ENCODE measurements at places on chromosomes 4 and X.

GRCh38 chr4:172975651-172976229, 192.9 kb upstream of the GALNT7 start:
- no peak for DNase-seq

DNA sequence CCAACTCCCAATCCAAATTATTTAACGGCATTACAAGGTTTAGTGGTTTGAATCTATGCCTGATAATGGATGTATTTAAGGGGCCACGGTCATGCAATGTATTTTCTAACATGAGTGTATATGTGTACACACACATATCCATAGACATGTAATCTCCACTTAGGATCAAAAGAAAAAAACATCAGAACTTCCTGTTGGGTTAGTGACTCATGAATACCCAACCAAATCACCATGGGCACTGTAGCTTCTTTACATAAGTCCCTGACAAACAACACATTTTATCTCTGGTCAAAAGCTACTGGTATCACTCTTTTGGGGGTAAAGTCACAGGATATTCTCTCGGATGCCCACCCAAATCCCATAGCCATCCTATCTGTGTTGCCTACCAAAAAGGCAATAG, 36.5 kb upstream of the TFDP3 start:
- DNase-seq: no peak

- no peak for DNase-seq
These were observed 108.8 kb downstream of the HHIP start for GRCh38 chr4:144754562-144755410.

- DNase-seq: no peak
These were observed 118.2 kb downstream of the AFAP1 start for GRCh38 chr4:7821245-7822136.

DNA sequence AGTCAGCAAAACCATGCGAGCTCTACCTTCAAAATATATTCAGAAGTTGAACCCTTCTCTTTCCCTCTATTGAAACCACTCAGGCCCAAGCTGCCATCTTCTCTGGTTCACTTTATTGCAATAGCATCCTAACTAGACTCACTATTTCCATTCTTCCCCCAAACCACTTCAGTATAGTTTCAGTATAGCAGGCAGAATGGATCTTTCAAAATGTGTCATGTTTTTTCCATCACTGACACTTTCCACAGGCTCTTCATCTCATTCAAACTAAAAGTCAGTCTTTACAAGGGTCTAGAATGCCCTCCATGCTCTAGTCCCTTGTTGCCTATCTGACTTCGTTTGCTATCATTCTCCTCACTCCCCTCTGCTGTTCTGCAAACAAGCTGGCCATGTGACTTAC, 274.4 kb downstream of the IDS start:
- no peak for DNase-seq

DNA sequence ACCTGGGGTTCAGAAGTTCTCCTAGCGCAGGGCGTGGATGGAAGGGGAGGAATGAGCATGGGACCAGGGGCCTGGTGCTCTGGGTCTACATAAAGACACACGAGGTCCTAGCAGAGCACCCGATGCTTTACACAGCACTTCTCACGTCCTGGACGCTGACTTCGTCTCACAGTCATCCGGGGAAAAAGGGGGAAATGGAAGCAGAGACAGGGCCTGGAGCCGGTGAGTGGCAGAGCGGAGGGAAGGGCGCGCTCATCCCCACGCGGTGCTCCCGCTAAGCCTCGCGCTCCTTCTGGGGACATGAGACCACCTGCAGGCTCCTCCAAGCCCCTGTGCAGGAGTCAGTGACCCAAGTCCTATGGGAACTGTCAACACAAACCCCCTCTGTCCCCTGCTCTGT, 157.7 kb downstream of the AFAP1 start:
- DNase-seq: no peak

GRCh38 chr4:15717657-15718416, 15.0 kb downstream of the BST1 start:
- DNase-seq: no peak

GRCh38 chr4:138724530-138724929, 291.1 kb upstream of the NOCT start:
- DNase-seq: no peak

DNA sequence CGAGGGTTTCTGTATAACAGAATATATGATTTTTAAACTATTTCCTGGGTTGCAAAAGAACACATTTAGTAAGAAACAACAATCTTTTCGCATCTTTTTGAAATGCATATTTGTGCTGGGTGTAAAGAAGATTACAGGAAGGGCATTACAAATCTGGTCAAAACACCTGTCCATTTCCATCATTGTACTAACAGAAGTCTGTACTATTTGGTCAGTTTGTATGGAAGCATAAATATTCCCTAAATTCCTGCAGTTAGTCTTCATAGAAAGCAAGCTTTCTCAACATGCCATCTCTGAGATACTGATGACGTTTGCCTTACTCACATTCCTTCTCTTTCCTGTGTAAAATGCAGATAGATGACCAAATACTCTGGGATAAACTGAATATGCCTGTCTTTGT, 203.3 kb downstream of the NWD2 start:
- DNase-seq: no peak

GRCh38 chrX:63718010-63718694, 66.9 kb downstream of the ARHGEF9 start:
- DNase-seq: no peak

- DNase-seq: peak; percentile 24
These were observed 46.8 kb downstream of the UGT2A3 start for GRCh38 chr4:68904786-68905185.

DNA sequence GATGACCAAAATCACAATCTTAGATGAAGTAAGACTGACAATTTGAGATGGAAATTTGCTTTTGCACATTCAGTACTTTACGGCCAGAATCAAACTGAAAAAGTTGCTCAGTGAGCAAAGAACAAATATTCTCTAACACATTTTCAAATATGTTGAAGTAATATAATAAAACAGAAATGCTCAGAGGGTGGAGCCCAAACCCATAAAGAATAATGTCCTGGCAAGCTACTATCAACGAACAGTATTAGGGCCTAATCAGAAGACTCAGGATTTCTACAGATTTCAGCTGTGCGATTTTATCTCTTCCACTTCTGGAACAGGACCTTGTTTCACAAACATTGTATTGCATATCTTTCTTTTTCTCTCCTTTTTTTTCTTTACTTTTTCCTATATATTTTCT, 505.0 kb downstream of the TECRL start:
- no peak for DNase-seq

GRCh38 chrX:50814701-50815100, 707 bp upstream of the SHROOM4 start:
- no peak for DNase-seq

DNA sequence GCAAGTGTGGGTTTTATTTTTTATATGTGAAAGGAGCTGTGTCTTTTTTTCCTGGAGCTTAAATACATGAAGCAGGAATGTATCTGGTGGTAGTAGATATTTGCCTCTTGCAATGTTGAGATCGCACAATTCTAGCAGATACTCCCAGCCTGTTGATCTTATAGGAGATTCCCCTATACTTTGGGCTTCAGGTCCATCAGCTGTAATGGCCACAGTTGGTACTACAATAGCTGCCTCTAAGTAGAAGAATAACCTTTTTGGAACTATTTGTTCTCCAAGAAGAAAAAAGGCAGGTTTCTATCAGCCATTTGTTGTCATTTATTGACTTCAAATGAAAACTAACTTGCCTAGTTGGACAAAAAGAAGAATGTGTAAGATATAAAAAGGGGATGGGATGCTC, 37.7 kb downstream of the LIMCH1 start:
- DNase-seq: no peak

DNA sequence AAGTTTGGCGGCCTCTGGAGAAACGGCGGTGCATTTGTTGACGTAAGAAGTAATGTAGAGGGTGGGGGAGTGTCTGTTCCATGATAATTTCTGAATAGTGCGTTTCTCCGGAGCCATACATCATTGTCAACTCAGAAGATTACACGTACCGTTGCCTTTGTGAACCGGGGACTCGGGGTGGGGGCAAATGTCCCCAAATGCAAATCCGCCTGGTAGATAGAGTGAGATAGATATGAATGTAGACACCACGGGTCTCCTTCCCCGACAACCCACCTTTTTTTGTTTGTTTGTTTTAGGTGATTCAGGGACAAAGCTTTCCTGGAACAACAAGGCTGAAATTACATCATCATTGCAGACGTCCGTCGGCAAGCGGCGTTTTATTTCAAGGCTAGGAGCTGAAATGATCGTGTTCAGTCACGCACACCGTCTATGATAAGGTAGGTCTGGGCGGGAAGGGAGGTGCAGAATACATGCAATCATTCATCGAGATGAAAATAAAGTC, 96.0 kb upstream of the PPP2R3B start:
- no peak for DNase-seq

GRCh38 chr4:153971899-153972298, 183.0 kb upstream of the SFRP2 start:
- no peak for DNase-seq

DNA sequence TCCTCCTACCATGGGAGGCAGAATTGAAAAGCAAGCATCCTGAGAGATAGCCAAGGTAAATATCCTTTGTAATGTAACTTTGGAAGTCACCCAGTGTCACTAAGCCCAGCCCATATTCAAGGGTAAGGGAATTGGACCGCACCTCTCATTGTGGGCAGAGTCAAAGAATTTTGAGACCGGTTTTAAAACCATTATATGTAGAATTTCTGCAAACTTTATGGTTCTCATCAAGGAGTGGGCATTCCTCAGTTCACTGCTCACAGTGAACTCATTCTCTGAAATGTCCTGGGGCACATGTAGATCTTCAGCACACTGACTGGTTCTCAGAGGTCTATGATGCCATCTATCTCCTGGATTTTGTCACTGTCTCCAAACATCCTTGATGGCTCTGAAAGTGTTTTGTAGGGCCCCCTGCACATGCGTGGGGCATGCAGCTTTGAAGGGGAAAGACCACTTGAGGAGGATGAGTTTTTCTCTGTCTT, 35.3 kb upstream of the CHRNA9 start:
- DNase-seq: no peak

DNA sequence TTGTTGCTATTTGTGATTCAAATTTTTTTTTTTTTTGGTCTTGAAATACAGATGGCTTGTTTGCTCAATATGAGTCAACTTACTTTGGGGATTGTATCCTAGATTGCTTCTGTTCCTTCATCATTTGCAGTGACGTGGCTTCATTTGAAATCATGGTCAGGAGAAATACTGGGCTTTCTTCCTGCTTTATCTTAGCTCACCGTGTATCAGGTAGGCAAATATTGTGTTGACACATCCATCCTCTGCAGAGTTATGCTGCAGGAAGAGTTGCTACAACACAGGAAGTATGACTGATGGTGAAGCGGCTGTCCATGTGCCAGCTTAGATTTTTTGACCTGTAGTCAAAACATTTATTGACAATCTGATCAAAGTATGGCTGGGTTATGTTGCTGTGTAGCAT, 232.2 kb downstream of the C4orf33 start:
- no peak for DNase-seq

- DNase-seq: no peak
These were observed 429 bp downstream of the UVSSA start for GRCh38 chr4:1347410-1347864.

- DNase-seq: no peak
These were observed 51.5 kb downstream of the SPATA18 start for GRCh38 chr4:52102587-52102986.

DNA sequence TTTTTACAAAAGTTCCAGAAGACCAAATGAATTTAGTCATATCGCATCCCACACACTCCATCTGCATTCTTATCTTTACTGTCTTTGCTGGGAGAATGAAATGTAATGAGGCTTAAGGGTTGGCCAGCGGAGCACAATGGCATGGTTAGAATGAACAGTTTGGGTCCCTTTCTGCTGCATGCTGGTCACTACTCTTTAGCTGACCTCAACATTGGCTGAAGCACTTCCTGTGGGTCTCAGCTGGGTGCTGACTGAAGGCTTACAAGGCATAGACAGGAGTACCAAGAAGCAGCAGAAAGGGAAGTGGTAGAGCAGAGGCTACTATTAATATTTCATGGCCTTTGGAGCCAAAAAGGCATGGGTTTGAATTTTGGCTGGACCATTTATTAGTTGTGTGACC, 159.4 kb upstream of the GPC4 start:
- DNase-seq: no peak

DNA sequence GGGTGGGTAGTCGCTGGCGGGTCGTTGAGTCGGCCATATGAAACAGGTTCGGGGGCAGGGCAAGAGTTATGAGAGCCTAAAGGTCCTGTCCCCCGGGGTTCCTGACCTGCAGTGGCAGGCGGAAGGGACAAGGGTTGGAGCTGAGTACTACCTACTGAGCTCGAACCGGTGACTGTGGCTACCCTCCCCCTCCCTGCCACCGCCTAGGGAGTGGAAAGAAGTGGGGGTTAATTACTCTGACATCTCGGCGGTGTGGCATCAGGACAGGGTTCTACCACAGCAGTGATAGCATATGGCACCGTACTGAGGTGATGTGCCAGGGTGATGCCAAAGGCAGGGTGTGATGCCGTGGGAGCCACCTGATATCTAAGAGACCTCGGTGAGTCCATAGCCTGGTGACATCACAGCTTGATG, 307 bp downstream of the ATG4A start:
- no peak for DNase-seq

GRCh38 chr4:142098900-142099545, 462.6 kb downstream of the IL15 start:
- DNase-seq: no peak

- no peak for DNase-seq
These were observed 351.7 kb upstream of the FAM241A start for GRCh38 chr4:111793433-111794091.

- no peak for DNase-seq
These were observed 19.6 kb downstream of the MGST2 start for GRCh38 chr4:139685180-139685579.

DNA sequence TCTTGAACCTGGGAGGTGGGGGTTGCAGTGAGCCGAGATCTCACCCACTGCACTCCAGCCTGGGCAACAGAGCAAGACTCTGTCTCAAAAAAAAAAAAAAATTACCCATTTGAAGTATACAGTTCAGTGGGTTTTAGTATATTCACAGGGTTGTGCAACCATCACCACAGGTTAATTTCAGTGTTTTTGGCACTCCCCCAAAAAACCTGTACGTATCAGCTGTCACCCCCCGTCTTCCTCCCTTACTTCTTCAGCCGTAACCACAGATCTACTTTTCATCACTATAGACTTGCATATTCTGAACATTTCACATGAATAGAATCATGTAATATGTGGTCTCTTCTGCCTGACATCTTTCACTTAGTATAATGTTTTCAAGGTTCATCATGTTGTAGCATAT, 11.7 kb upstream of the PTTG2 start:
- DNase-seq: no peak

GRCh38 chrX:88584283-88584682, 162.7 kb upstream of the CPXCR1 start:
- DNase-seq: no peak

DNA sequence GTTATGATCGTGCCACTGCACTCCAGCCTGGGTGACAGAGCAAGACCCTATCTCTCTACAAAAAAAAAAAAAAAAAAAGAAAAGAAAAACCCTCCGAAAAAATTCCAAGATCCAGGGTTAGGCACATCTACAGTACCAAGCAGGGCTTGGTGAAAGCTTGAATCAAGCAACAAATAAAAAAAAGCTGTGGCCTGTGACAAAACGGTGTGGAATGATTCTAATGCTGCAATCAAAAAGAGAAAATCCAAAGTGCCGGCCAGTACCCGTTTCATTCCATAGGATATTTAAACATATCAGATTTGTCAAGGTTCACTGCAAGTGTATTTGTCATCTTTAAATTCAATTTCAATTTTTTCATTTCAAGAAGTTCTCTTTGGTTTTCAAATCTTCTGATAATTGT, 20.5 kb downstream of the RWDD4 start:
- DNase-seq: no peak

- DNase-seq: no peak
These were observed 101.9 kb upstream of the MAML3 start for GRCh38 chr4:140255927-140256326.

GRCh38 chr4:14445882-14446281, 556.4 kb upstream of the CPEB2 start:
- DNase-seq: no peak

GRCh38 chr4:16765546-16765945, 132.9 kb downstream of the LDB2 start:
- no peak for DNase-seq
